ENCODE measurements at places on chromosomes 1 and 21.

GRCh38 chr1:218945050-218945449 lies 228.6 kb upstream of the LYPLAL1 start:
- DNase-seq: no peak

DNA sequence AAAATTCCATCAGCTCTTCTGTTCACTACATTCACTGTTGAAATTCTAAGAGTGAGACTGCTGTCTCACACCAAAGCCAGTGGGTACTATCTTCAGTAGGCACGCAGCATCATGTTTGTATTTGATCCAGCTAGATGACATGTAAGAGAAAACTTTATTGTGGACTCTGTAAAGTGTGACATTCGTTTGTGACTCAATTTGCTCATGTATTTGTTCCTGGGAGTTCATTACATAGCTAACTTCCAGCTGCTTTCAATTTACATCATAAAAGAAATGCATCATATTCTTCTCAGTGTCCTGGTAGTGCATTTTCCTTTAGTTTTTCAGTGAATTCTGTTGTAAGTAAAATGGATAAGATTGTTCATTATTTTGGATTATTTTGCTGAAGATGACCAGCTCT lies 31.4 kb downstream of the CTH start:
- no peak for DNase-seq

GRCh38 chr1:231724876-231725647 lies 98.5 kb downstream of the DISC1 start:
- DNase-seq: no peak

DNA sequence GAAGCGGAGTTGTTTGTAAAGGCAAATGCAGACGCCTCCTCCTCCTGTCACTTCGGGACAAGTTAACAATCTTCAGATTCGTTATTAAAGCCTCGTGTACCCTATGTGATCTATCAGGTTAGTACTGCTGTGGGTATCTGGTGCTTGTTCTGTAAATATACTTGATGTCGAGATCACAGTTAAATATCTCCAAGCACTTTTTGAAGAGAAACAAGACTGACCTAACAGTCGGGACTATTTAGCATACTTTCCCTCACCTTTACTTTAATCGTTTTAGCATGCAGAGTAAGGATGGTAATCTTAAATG lies 710 bp downstream of the KLHL20 start:
- no peak for DNase-seq

DNA sequence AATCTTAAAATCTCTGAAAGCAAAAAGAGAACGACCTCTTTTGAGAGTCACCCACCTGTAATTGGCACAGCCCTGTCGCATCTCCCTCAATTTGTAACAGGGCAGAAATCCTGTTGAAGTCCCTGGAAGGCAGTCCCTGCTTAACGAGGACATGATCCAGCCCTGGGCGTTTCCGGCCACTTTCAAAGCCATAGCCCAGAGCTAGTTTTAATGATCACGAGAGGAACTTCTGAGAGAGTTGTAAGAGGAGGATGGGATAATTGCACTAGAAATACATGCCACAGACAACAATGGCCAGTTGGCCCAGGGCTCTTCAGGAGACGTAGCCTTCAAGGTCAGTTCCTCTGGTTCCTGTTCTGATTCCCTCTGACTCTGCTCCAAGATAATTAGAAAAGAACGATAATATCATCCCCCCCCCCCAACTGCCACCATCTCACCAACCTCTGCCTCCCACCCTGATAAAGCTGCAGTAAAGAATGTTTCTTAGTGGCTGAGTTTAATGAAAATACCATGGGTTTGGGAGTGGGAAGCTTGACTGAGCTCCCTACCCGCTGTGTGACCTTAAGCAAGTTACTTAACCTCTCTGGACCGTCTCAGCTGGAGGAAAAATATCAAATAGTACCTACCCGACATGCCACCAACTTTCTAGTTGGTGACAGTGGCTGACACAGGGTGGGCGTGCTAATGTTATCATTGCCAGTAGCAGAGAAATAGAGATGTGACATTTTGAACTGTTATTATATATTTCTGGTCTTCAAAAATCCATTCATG lies 140.0 kb downstream of the OMA1 start:
- DNase-seq: no peak

DNA sequence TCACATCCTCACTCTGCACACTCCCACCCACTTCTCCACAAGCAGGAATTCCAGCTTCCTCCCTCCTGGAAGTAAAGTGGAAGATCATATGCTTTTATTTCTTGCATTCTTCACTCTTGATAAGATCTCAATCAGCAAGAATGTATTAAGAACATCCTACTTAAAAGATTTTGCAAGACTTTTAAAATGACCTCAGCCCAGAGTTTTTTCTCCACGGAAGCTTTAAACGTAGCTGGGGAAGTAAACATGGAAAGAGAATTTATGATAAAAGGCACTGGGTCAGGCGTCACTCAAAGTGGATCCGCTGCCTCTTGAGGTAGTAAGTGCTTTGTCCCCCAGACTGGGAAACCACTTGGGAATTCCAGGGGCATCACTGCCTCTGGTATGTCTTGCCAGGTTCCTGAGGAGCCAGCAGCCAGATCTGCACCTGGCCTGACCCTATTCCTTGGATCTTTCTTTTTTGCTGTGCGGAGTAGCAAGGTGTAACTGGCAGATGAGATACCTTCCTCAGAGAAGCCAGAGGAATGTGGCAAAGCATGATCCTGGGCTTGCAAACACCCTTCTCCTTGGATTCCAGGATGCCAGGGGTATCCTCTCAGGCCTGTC lies 33.9 kb downstream of the CDK18 start:
- no peak for DNase-seq

DNA sequence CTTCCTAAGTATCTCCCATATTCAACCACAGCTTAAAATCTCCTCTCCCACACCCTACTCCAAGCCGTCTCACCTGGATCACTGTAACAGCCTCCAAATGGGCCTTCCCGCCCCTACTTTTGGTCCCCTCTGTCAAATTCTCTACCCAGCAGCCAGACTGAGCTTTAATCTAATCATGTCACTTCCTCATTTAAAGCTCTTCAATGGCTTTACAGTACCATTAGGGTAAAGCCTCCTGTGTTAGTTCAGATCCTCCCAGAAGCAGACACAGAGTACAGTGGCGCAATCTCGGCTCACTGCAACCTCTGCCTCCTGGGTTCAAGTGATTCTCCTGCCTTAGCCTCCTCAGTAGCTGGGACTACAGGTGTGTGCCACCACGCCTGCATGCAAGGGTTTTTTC lies 46.8 kb upstream of the PSEN2 start:
- no peak for DNase-seq

DNA sequence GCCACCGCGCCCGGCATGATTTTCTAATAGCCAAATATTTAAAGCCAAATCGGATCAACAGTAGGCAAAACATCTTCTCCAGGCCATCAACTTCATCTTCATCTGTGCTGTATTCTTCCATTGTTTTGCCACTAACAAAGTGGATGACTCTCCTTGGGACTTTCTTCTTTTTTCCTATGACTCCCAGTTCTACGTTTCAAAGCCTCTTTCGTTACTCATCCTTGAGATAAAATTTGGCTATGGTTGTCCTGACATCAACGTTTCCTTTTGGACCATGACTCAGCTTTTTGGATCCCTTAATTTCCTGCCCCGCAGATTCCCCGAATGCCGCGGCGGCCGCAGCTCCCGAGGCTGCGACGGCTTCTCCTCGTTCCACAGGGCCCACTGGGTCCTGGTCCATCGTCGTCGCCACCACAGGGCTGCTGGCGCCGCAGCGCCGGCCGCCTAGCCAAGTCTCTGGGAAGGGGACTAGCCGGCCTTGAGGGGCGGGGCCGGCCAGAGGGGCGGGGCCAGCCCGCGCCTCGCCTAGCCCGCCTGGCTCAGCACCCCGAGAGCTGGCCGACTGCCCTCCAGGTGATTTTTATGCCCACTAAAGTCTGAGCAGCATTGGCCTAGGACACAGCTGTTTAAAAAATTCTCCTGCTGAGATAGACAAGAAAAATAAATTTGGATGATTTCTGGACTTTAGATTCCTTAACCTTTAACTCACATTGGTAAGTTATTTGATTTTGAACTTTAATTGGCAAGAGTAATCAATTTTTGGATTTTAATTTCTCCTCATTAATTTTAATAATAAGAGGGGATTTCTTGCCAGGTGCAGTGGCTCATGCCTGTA lies 93.9 kb downstream of the ADCY10 start:
- DNase-seq: peak; percentile 40

Measured in substantia nigra (tissue), 51 donors.